ENCODE measurements at places on chromosomes 2 and 18.

- DNase-seq = peak; percentile 44
Observed at GRCh38 chr18:498931-499775, 1.3 kb downstream of the COLEC12 start.

DNA sequence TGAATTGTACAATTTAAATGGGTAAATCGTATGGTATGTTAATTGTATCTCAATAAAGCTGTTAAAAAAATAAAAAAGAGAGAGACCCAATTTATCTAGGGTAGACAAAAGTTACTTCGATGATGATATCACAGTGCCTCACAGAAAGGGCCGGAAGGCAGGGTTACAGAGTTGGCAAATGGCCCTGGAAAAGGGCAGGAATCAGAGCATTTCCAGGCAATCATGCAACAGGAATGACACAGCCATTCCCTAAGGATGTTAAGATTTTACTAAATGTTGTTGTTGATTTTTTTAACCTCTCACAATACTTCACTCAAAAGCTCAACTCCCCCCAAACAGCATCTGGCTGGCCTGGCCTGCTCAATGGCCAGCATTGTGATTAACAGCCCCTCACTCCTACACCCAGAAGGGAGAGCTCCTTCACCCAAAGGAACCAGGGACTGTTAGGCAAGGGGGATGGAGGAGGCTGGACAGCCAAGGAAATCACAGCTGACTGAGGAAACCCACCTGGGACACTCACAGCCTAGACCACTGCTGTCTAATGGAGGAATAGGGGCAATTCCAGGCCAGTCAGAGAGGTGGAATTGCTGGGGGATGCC lies 7.7 kb upstream of the SP100 start:
- DNase-seq = no peak

DNA sequence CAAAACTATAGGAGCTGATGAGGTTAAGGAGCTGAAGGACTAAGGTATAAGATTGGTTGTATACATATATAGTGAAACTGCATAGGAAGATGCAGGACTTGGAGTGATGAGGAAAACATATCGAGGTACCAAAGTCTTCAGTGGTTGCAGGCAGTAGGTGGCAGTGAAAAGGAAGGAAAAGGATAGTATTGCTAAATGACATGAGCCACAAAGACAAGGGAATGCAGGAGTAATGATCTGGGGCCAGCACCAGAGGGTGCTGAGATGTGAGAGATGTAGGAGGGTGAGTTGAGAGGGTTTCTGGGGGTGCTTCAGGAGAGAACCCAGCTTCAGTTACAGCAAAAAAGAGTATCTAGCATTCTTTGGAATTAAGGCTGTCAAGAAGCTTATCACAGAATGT lies 172.2 kb upstream of the MYO3B start:
- no peak for DNase-seq

DNA sequence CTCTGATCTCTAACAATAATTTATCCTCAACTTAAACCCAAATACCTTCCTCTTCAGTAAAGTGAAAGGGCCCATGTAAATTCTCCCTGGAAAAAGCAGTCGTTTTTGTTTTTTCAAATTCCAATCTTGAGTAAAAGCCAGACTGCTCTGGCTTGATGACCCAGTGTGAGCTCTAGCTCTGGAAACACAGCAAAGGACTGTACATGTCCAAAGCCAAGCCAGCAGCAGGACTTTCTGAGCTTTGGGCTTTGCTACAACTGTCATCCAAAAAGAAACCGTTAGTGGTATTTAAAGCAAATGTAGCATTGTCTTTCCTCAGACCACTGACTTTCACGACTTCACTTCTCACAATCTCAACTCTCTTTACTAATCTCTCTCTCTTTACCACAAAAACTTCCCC lies 25.4 kb downstream of the SH3YL1 start:
- DNase-seq = peak; percentile 43

DNA sequence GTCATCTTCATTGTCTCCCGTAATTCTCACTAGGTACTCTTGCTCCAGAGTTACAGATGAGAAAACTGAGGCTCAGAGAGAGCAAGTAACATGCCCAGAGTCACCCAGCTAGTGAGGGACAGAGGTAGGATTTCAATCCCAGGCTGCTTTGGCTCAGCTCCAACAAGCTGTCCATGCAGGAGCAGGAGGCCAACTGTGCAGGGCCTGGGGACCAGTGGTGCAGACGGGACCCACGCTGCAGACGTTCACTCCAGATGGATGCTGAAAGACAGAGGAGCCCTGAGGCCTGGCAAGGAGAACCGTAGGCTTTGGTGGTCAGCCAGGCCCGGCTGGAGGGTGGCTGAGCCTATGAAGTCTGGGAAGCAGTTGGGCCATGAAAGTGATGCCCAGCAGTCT lies 102.6 kb downstream of the MCFD2 start:
- peak; percentile 73 for DNase-seq
